ENCODE measurements at places on chromosomes 11 and 22.
A peak's percentile ranks its signal among the peaks of the same experiment; 100 is the strongest.

DNA sequence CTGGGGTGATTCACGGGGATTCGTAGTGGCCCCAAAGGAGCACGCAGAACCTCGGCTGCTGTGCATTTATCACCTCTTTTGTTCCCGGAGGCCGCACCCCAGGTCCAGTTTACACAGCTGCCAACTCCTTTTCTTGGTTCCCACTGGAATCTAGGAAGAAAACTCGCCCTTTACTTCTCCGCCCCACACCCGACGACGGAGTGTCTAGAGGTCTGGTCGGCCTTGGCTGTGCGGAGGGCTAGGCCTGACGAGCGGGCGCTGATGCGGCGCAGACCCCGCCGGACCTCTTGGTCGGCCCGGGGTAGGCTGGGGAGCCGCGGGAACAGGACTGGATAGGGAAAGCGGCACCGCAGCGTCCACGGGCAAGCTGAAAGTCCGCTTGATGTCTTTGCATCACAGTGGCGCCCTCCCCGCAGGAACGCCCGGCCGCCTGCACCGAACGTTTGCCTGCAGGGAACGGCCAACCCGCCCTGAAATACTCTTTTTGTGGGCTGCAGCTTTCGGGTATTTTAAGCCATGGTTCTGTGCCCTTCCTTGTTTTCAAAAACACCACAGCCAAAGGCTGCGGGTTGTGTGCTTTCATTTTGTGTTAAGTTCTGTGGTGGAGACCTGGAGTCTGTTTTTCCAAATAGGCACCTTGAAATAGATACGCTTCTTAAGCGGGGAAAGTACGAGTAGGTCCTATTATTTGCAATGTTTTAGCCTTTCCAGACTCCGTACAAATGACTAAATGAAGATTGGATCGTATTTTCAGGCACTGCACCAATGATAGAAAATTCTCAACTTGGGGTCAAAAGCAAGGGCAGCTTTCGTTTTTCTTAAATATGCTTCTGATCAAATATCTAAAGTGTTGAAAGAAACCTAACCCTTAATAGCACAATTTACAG lies 829 bp upstream of the ZBED5 start:
- DNase-seq = peak; percentile 46

DNA sequence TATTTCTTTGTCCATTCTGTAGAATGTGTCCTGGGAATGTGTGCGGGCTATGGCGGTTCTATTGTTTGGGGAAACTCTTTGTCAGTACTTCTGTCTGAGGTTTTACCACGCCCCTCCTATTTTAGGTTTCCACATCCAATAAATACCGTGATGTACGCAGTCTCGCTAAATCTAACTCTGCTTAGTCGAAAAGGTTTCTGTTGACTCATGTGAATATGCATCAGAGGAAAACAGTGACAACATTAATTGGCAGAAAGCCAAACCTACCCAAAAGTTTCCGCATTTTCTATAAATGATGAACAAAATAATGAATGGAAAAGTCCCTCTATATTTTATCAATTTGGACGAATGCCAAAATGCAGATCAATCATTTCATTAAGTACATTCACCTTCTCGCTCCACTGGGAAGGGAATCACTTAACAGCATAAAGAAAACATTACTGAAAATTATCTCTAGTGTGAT lies 143.4 kb downstream of the MAML2 start:
- no peak for DNase-seq

DNA sequence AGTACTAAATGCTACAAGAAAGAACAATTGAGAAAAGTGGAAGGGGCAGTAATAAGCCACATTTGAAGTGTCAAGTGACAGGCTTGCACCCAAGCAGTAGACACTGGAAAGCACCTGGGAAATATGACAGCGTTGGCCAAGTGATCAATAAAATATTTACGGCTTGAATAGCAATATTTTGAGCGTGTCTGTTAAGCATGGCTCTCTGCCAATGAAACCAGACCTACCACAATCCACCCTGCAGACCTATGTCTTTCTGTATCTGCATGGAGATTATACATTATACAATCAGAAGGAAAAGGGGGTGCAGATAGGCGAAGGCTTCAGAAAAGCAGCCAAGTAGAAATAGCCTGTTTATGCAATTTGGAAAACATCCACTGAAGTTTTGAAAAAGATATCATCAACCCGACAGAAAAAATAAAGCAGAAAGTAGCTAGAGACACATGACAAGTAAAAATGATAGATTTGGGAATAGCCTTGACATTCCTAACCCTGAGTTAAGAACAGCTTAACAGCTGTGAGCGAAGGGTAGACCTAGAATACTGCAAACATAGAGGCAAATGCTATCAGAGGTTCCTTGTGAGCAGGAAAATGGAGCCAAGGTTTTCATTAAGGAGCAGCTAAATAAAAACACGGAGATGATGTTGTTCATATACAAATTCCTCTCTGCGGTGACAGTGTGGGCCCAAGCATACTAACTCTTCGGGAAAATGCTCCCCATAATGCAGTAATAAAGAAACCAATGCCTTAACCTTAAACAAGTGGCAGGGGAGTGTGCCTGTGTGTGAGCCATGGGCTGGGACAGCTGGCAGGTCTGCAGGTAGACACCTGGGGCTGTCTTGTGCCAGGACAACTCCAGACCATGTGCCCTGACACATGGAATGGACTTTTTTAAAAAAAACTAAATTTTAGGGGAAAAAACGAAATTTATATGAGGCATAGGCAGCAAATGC lies 71.3 kb downstream of the ETS1 start:
- no peak for DNase-seq

DNA sequence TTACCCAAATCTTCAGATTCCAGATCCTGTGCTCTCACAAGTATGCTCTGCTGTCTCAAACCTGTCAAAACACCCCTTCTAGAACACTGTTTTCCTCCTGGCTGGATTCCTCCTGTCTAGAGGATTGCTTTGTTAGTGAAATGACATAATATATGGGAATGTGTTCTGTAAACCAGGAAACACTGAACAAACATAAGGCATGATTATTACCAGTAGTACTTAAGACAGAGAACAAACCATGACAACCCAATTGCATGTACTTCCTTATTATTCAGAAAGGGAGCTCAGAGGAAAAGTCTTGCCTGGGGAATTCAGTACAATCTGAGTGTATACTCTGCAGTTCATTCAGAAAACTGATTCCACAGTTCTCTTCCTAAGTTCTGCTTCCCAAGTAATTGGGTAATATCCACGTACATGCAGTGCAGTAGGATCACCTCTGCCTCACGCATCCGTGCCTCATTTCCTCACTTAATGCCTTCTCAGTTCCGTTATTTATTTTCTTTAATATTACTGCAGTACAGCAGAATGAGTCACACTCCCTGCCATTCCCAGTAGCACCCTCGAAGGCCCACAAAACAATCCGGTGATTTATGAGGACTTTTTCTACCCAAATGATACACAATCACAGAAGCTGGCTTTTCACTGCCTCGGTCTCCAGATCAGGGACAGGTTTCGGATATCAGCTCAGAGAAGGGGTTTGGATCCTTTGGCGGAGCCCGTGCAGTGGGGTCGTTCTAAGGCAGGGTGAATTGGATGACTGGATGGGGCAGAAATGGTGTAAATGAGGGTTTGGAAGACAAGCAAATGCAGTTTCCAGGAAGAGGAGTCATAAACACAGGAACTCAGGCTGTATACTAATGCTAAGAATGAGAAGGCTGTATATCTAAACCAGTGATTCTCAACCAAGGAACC lies 896.9 kb downstream of the KCNA4 start:
- peak; percentile 72 for DNase-seq

DNA sequence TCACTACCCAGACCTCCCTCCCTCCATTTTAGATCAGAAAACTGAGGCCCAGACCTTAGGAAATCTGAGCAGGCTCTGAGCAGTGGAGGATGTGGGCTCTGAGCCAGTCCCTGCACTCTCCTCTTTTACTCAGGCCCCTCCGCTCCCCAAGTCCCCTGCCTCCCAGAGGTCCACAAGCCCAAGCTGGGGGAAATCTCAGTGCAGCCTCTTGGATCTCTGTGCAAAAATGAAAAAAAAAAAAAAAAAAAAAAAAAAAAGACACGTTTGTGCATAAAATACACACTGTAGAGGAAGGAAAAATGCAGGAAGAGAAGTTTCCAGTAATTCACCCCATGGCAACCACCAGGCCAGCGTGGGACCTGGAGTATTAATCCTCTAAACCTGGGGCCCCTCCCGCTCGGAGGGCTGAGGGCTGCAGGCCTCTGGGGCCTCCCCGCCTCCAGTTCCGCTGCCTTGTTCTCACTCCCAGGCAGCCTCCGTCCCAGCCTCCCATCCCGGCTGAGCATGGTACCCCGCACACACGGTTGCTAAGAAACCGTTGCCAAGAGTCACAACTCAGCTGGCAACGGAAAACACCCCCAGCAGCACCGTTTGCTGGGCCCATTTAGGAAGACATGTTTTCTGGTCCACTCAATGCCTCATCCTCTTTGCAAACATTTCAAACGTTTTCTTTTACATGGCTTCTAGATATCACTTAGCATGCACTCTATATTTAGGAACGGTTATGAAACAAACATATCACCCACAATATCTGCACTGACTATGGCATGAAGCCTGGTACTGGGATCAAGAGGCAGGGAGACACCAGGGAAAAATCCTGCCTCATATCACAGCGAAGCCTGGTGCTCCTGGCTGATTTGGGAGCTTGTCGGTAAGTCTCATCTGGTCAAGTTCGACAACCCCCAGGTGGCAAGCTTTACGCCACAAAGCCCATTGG lies 227.5 kb downstream of the CTTN start:
- DNase-seq = no peak

GRCh38 chr11:79525257-79525656 lies 84.4 kb upstream of the TENM4 start:
- DNase-seq = no peak

GRCh38 chr11:11532574-11532973 lies 89.2 kb downstream of the GALNT18 start:
- peak; percentile 38 for DNase-seq

GRCh38 chr22:20615021-20615420 lies 107.6 kb downstream of the MED15 start:
- no peak for DNase-seq

GRCh38 chr11:23688835-23689234 lies 808.0 kb upstream of the LUZP2 start:
- no peak for DNase-seq

- no peak for DNase-seq
Observed at GRCh38 chr11:3205261-3206155, 13.1 kb downstream of the MRGPRG start.

DNA sequence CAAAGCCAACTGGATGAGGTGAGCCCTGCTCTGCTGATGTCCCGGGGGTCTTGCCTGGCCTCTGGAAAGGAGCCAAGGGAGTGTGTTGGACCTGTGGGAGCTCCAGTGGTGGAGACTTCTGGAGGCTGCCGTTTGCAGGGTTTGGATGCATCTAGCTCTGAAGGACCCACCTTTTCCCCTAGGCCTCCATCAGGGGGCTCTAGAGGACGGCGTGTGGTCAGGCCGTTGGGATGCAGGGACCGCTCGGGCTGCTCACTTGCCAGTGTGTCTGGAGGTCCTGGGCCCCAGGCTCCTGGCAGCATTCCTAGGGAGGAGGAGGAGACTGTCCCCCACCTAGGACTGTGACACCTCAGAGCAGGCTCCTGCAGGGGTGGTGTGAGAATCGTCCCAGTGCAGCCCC lies 58.3 kb downstream of the PRDM11 start:
- no peak for DNase-seq

GRCh38 chr11:103109818-103110388 lies 677 bp downstream of the DYNC2H1 start:
- no peak for DNase-seq

DNA sequence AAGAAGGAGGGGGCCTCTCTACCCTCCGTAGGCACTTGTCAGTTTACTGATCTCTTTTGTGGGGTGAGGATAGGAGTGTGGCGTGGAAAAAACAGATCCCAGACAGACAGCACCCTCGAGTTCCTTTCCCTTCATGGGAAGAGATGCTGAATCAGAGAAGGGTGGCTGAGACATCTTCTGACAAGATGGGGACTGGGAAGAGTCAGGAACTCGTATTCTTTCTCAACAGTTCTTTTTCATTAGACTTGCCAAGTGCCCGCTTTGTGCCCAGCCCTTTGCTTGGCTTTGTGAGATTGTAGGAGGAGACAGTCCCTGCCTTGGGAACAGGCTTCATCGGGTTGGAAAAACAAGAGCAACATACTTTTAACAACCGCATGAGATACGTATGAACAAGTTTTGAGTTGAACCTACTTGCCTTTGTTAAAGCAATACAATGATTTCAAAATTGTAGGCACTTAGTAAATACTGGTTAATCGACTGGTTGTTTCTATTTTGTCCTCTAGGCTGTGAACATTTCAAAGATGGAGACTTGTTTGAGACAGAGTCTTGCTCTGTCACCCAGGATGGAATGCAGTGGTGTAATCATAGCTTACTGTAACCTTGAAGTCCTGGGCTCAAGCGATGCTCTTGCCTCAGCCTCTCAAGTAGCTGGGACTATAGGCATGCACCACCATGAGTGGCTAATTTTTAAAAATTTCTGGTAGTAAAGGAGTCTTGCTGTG lies 1.1 kb downstream of the RRM1 start:
- peak; percentile 36 for DNase-seq

DNA sequence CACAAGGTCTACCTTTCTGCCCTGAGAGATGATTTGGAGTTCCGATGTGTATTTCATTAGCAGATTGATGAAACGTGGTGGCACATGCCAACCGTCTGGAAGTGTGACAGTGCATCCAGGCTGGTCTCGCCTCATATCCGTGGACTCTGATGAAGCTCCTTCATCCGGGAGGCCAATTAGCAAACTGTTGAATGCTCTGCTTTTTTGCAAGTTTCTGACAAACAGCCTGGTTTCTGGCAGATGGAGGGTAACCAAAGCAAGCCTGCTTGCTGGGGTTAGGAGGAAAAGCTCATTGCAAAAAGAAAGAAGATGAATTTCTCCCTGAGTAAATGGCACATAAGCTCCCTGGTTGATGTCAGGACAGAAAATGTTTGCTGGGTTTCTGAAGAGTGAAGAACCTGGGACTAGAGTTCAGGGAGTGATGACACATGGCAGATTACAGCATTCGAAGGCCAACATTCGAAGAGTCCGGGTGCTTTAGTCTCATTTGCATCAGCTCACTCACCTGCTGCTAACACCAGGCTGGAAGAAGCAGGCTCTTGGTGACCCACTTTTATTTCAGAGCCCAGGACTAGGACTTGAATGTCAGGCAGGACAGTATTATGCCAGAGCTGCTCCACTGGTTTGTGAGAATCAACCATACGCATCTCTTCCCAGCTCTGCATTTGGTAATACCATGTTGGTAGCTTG lies 135.9 kb upstream of the TTC12 start:
- DNase-seq = no peak

DNA sequence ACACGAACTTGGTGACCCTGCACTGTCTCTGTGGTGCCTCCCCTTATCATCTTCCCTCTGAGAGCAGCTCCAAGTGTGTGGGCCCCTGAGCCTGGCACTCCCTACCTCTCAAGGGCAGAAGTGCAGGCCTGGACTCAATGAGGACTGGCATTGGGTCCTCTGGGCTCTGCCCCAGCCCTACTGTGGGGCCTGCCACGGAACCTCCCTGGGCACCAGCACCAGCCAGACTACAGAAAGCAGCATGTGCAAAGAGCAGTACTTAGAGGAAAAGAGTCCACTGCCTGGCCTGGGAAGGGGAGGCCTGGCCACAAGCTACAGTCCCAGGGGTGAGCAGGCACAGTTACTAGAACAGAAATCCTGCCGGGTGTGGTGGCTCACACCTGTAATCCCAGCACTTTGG lies 222.5 kb downstream of the DSCAML1 start:
- DNase-seq = no peak

Measured in AG08396 (cell line).